ENCODE measurements at places on chromosomes 1 and 21.

- DNase-seq: no peak
These were observed 155.8 kb downstream of the DPYD start for GRCh38 chr1:97764991-97765390.

DNA sequence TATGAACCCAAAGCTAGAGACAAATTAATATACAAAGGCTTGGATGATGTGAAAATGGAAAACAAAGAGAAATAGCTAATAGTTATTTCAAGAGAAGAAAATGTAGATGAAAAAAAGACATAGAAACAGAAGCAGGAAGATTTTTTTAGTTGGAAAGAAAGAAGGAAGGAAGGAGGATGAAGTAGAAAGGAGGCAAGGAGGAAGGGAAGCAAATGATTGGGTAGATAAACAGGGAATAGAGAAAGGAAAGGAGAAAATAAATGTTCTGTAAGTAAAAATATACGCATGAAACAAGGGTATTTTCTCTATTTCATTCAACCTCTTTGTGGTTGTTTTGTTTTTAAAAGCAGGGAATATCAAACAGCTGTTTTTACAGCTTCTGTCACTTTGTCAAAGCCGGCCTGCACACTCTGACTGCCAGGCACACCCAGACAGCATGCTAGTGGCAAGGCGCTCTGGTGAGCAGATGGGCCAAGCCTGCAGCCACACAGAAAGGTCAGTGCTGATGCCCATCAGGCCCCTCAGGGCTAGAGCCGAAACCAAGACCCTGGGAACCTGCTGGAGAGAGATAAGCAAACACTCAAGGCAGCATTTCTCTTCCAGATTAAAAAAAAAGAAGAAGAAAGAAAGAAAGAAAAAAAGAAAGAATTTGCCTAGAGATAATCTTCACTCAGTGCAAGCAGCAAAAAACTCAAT lies 72.9 kb upstream of the CTTNBP2NL start:
- no peak for DNase-seq

GRCh38 chr1:220113136-220113695 lies 19.3 kb downstream of the IARS2 start:
- DNase-seq: no peak

DNA sequence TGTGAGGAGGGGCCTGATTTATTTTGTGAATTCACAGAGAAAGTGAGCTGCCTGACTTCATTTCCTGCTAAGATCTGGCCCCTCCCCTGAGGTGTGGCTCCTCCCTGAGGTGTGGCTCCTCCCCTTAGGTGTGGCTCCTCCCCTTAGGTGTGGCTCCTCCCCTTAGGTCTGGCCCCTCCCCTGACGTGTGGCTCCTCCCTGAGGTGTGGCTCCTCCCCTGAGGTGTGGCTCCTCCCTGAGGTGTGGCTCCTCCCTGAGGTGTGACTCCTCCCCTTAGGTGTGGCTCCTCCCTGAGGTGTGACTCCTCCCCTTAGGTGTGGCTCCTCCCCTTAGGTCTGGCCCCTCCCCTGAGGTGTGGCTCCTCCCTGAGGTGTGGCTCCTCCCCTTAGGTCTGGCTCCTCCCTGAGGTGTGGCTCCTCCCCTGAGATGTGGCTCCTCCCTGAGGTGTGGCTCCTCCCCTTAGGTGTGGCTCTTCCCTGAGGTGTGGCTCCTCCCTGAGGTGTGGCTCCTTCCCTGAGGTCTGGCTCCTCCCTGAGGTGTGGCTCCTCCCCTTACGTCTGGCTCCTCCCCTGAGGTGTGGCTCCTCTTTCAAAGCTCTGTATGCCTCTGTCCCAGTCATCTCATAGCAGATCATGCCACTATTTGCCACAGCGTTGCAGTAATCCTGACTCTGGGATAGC lies 26.9 kb upstream of the LRRC3 start:
- DNase-seq: peak; percentile 44

DNA sequence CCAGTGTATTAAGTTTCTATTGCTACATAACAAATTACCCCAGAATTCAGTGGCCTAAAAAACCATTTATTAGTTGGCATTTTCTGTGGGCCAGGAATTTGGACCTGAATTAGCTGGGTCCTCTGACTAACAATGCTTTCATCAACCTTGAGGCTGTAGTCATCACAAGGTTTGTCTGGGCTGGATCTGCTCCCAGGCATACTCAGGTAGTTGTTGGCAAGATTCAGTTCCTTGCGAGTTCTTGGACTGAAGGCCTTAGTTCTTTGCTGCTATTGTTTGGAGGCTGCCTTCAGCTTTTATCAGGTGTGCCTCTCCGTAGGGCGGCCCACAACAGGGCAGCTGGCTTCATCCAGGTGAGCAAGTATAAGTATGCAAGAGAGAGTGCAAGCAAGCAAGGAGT lies 31.4 kb upstream of the DEPDC1 start:
- no peak for DNase-seq

DNA sequence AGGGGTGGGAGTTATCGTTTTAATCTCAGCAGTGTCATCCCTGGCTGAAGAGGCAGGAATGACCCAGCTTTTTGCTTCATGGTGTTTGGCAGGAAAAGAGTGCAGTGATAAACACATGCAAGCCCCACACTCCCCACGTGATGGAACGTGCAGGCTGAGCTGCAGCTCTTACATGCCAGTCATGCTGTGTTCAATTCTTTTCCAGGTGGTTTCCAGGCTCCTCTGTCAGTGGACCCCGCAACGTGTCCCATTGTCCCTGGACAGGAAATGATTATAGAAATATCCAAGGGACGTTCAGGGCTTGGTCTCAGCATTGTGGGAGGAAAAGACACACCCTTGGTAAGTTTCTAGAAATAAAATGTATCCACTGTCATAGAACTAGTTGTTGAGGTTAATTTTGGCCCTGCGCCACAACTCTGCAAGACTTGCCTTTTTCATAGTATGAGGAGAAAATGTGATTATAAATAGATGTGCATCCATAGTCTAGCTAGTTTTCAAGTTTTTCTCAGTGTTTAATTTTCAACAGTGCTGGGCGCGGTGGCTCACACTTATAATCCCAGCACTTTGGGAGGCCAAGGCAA lies 110.2 kb upstream of the L1TD1 start:
- no peak for DNase-seq

DNA sequence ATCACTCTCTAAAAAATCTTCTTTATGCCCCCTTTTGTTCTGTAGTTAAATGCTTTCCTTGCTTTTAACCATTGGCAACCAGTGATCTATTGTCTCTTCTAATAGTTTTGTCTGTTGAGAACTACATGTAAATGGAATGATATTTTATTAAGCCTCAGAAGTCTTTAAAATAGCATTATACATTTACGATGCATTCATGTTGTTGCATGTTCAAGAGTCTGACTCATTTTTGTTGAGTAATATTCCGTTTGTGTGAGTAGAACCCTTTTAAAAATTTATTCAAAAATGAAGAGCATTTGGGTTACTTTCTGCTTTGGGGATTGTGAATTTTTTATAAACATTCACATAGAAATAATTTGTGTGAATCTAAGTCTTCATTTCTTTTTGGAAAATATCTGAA lies 1352.9 kb downstream of the NCAM2 start:
- DNase-seq: no peak

- DNase-seq: peak; percentile 77
These were observed 20.5 kb upstream of the TENT5B start for GRCh38 chr1:27033043-27033746.

DNA sequence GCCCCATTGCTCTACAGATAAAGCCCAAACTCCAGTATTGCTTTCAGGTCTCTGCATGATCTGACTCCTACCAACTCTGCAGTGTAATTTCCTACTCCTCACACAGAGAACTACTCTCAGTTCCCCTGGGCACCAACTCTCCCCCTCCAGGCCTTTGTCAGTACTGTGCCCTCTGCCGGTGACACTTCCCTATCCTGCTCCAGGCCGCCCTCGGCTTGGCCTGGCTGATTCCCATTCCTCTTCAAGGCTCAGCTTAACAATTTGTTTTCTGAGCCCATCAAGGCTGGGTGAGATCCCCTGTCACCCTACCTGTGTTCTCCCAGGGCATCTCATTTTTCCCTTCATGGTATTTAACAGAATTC lies 2.6 kb downstream of the SLAMF8 start:
- no peak for DNase-seq

- no peak for DNase-seq
These were observed 4.1 kb downstream of the UQCRHL start for GRCh38 chr1:15803380-15803779.

DNA sequence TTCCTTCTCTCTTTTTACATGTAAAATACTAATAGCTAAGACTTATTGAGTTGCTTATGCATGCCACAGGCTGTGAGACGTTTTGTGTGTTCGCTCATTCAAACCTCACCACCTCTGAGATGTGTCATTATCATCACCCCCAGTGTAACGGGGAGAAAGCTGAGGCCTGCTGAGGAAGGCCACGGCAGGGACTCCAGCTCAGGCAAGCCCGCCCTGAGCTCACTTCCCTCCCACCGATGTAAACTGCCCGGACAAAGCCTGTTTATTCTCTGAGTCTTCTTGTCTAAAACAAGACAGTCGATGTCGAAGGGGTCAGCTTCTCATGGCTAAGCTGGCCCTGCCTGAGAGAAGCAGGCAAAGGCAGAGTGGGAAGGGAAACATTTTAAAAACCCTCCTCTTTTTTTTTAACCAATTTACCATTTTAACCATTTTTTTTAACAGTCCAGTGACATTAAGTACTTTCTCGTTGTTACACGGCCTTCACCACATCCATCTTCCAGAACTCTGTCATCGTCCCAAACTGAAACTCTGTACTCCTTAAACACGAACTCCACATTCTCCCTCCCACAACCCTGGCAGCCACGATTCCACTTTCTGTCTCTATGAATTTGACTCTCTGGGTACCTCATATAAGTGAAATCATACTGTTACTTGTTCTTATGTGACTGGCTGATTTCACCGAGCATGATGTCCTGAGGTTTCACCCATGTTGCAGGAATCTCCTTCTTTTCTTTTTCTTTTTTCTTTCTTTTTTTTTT lies 204.8 kb upstream of the GALNT2 start:
- DNase-seq: no peak

DNA sequence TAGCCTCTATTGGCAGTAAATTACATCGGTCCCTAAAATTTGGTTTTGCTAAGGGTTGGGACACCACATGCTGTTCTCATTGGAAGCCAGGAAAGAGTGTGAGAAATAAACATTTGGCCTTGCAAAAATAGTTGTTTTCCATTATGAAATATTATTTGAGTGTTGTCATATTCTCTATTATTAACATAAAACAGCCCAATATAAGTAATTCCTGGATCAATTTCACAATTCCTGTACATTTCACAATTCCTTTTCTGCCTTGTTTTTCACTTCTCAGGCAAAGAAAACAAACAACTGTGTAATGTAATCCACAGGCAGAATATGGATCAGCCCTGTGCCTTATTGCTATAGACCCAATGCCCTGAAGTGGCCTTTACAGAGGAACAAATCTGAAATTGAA lies 40.5 kb downstream of the C1orf87 start:
- no peak for DNase-seq

DNA sequence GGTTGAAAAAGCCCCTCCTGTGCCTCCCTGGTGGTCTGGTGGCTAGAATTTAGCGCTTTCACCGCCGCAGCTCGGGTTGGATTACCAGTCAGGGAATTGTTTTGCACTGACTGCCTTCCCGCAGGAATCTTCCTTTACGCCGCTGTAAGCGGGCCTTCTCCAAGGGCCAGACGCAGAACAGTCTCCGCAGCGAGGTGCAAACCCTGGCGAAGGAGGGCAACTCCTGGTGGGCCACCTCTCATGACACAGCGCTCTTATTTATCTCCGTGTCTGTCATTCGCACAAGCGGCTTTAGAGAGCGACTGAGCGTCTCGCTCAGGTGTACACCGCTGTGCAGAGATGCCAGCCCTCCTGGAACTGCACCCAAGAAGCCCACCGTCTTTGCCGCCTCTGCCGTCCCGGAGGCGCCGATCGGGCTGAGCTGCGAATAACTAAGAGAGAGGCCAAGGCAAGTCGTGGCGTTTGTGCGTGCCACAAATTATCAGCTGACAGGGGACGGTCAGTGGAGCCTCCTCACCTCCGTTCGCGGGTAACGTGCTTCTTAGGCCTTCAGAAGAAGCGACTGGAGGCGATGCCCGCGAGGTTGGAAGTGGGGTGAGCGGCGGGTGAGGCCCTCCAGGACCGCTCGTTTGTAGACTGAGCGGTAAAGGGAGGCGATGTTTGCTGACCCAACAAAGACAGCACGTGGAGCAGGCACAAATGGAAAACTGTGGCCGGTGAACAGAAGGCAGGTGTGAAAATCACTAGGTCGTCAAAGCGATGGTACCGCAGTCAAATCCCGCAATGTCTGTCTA lies 93.5 kb downstream of the PRKAB2 start:
- no peak for DNase-seq

DNA sequence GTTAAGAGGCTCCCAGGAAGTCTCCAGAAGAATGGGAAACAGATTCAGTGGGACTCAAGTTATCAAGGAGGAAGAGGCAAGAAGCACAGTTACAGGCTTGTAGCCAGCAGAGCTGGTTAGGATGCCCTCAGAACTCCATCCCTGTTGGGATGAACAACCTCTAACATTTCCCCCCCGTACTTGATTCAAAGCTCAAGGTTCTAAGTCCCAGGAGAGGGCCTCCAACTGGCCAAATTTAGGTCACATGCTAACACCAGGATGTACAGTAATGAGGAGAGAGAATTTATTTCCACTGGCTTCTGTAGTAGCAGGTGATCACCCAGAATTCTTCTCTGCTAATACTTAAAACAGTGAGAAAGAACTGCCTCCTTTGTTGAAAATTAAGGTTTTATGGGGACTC lies 22.3 kb upstream of the HSPA13 start:
- DNase-seq: no peak

GRCh38 chr1:101137144-101138126 lies 99.4 kb upstream of the S1PR1 start:
- no peak for DNase-seq

- DNase-seq: no peak
These were observed 36.5 kb downstream of the ARHGEF10L start for GRCh38 chr1:17575797-17576518.

GRCh38 chr1:163275222-163275621 lies 46.5 kb upstream of the NUF2 start:
- no peak for DNase-seq

GRCh38 chr1:176858433-176858916 lies 306.0 kb downstream of the ASTN1 start:
- no peak for DNase-seq

DNA sequence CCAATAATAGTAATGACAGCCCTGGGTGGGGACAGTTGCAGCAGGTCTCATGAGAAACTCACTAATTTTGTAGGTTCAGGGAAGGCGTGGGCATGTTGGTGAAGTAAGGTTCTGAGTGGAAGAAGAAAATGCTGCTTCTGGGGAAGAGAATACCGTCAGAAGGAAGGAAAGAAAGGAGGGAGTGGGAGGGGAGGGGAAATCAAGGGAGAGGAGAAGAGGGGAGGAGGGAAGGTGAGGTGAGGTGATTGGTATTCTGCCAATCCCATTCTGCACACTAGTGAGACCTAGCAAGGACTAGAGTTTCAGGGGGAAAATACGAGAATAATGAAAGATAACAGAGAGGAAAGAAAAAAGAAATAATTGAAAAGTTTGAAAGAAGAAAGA lies 32.4 kb upstream of the MGST3 start:
- DNase-seq: no peak

Data from upper lobe of left lung (tissue), 6 donors.